ENCODE measurements at places on chromosomes 4 and X.
A peak's percentile ranks its signal among the peaks of the same experiment; 100 is the strongest.

DNA sequence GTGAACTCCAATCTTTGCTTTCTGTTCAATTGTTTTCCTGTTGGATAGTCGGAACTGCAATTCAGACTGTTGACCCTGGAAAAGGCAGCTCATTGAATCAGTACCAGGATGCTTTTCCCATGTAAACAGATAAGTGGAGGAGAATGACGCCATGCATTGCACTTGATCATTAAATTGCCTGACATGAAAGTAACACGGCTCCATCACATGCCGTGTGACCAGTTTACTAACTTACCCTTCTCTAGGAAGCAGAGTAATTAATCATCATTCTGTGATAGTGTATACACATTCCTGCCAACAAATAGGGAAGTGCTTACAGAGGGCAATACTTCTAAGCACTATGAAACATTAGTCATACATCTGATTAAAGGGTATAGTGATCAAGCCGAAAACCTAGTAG is 101.4 kb downstream of the PPARGC1A start:
- peak; percentile 51 for DNase-seq

- no peak for DNase-seq
These were observed 95.6 kb downstream of the MID1IP1 start for GRCh38 chrX:38896724-38897298.

- peak; percentile 56 for DNase-seq
These were observed 2.1 kb downstream of the GAB3 start for GRCh38 chrX:154748712-154749339.

- DNase-seq: peak; percentile 89
These were observed 9.8 kb upstream of the ANXA5 start for GRCh38 chr4:121706595-121707021.

DNA sequence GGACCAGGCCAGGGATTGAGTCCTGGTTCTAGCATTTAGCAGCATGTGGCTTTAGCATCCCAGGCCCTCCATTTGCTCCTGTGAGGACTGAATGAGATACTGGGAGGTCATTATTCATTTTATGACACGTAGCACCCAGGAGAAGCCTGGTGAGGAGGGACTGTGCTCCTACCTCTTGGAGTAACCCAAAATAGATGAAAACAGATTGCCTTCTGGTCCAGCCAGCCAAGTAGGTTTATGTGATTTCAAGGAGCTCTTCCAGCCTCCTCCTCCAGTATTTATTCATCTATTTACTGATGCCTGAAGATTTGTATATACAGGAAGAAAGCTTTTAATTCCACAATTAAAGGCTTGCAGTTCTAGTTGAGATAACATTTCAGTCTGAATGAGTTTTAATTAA is 109.3 kb downstream of the GATB start:
- no peak for DNase-seq

DNA sequence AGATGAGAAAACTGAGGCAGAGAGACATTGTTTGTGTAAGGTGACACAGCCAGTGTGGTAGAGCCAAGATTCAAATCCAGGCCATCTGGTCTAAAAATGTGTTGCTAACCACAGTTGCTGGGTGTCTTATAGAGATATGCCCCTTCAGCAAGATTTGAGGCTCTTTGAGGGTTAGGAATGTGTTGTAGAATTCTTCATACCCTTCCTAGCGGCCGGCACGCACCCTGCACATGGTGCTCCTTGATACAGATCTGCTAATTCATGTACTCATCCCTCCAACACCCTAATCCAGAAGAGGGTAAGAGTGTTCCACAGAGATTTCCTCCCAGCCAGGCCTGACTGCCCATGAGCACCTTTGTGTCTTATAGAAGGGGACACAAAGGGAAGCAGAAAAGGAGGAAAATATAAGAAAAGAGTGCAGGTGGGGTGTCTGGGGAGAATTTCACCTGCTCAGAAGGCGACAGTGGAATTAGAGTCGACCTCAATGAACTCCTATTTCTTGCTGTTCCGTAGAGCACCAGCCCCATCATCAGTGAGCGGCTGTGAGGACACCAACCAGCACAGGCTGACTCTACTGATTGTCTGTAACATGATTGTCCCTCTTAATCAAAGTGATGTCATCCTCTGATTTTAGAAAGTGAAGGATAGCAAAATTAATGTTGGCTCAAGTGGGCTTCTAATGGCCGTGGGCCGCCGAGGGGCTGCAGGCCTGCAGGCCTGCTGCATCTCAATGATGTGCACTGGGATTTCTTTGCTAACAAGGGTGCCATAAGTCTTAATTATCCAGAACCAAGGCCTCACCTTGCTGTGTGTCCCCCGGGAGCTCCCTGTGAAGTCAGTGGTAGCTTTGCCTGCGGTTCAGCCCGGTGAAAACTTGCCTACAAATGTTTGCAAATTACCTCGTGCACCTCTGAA is 24.2 kb upstream of the SMIM20 start:
- DNase-seq: no peak

- DNase-seq: peak; percentile 4
These were observed 34.6 kb downstream of the PRPS2 start for GRCh38 chrX:12825801-12826200.

- DNase-seq: no peak
These were observed 876 bp downstream of the MPP1 start for GRCh38 chrX:154804261-154804956.

DNA sequence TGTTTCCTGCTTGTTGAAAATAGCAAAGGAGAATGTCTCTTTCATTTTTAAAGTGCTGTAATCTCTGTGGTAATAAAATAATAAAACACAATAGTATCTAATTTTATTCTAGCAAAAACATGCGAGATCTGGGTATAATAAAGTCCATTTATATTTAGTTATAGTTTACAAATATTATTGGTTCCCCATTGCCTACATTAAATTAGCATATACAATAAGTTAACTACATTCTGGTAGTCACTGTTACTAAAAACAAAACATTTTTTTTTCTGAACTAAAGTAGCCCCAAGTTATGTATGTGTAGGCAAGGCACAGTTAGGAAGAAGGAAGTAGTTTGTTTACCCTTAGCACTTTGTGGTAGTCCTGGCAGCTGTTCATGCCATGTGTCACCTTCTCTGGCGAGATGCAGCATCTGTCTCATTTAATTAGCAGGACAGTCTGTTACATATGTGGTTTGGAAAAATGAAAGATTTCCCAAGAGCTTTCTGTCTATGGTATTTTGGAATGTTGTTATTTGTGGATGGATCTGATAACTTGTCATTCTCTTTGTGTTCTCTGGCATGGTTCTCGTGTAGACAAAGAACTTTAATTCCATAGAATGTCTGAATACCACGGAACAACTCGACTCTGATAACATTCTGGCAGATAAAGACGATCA is 231.3 kb upstream of the PITX2 start:
- peak; percentile 25 for DNase-seq

- DNase-seq: no peak
These were observed 233.9 kb upstream of the GLRA2 start for GRCh38 chrX:14295426-14295825.

GRCh38 chr4:11312389-11312788 is 116.3 kb downstream of the HS3ST1 start:
- no peak for DNase-seq

GRCh38 chr4:52376132-52376704 is 282.9 kb downstream of the USP46 start:
- DNase-seq: peak; percentile 23

GRCh38 chrX:32483534-32484136 is 727.7 kb downstream of the DMD start:
- DNase-seq: peak; percentile 39

DNA sequence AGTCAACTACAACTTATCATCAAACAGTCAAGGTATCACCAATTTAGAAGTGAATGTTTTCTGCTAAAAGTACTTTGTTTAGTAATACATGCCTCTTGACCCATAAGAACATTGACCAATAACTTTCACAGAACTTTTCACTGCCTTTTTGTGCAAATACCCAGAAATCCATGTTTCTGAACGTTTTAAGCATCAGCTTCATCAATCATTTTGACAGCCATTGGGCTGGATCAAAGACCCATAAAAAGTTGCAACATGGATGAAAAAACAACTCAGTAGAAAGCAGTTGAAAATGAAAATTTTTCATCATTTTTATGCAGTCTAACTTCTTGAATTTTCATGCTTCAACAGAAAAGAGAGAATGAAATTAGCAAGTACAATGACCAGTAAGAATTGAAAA is 466.7 kb downstream of the TRAM1L1 start:
- DNase-seq: no peak

DNA sequence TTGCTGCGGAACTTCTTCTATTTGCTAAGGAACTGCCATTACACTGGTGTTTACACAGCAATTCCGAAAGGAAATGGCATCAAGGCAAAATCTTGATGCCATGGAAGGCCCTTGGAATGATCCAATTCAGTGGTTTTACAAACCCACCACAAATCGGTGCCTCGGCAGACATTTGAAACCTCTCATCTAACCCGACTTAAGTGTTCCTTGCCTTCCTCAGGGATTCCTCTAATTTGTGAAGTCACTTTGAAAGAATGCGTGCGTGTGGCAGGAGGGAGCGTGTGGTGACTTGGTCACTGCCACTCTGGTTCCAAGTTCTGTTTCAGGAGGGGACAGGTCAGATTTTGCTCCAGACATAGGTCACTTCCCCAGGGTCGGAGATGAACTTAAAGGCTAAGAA is 4.8 kb downstream of the NOP14 start:
- DNase-seq: no peak

DNA sequence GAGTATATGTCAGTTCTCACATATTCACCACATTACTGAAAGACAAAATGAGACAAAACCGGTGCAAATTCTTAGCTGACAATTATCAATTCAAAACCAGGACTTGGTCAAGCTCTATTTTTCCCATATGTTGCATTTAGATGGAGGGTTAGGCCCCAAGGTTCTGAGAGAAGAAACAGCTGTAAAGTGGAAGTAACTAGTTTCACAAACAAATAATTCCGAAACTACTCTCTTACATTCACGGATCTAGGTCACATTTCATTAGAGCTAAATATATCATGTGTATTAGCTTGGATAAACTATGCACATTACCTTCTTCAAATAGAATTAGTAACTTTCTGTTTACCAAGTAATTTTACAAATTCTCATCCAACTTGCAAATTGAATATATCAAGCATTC is 3.7 kb upstream of the GABRA2 start:
- no peak for DNase-seq

- peak; percentile 36 for DNase-seq
These were observed 151.3 kb upstream of the TTC29 start for GRCh38 chr4:147096667-147097604.

DNA sequence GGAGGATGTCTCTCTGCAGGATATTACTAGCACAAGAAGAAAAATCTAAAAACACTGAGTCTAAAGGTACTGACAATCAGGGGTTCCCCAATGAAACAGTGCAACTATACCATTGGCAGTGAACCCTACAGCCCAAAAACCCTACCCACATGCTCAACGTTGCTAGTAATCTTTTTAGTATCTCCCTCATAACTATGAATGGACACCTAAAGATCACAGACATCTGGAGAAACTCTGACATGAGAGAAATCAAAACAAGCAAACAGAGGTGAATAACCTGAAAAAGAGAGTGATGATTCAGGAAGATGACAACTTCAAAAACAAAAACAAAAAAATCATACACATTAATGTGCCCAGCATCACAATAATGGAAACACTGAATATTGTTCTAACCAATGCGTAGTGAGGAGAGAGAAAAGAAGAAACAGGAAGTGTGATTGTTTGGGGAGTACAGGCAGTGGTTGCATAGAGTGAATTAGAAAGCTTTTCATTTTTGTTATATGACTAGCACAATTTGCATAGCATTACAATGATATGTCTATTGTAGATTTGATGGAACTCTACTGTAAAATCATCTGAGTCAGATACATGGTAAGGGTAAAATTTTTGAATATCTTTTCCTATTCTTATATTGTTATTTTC is 78.9 kb upstream of the FMR1 start:
- DNase-seq: no peak

- DNase-seq: no peak
These were observed 536 bp upstream of the CTSO start for GRCh38 chr4:155954118-155954685.

GRCh38 chr4:182678590-182678989 is 238.6 kb downstream of the DCTD start:
- DNase-seq: no peak

GRCh38 chrX:48936429-48937053 is 17.7 kb upstream of the PIM2 start:
- DNase-seq: no peak

GRCh38 chrX:107747596-107748161 is 27.9 kb downstream of the TSC22D3 start:
- DNase-seq: peak; percentile 81

DNA sequence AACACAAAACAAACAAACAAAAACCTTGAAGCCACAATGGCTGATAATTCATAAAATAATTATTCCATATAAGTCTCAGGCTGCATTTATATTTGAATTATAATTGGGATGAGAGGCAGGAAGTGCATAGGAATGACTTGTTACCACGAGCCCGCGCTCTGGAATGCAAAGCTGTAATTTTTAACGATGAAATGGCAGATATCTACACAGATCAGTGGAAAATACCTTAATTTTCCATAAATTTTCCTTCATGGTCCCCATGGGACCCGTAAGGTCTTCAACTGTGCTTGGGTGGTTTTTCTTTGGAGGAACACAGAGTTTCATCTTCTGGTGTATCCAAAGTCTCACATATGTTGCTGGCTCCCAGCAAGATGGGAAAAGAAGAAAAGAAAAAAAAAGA is 226.8 kb downstream of the SHOX start:
- DNase-seq: no peak

DNA sequence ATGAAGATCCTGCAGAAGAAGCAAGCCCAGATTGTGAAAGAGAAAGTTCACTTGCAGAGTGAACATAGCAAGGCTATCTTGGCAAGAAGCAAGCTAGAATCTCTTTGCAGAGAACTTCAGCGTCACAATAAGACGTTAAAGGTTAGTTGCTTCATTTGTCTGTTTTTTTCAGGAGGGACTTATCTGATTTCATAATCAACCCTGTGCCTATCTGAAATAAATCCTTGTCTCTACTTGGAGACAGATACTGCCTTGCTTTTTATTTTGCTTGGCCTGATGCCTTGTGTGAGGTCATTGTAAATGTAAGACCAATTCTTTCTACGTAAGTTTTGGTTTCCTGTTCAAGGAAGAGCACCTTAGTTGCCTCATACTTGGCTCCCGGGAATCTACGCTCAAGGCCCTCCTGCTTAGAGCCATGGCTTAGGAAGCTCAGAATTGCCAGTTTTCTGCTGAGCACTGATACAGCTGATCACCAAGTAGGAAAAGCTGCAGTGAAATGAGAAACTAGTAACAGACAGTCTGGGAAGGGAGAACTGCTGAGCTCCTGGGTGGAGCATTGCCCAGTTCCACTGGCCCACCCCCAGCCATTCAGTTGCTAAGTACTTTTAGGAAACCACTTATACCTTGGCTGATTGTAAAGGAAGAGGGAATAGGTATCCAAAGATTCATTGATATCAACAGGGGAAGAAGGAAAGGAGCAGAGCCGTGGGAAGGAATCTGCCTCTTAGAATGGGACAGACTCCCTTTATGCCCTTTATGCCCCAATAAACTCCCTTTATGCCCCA is 41.8 kb downstream of the RBBP7 start:
- no peak for DNase-seq

GRCh38 chr4:183987987-183988392 is 82.9 kb downstream of the STOX2 start:
- DNase-seq: peak; percentile 89

DNA sequence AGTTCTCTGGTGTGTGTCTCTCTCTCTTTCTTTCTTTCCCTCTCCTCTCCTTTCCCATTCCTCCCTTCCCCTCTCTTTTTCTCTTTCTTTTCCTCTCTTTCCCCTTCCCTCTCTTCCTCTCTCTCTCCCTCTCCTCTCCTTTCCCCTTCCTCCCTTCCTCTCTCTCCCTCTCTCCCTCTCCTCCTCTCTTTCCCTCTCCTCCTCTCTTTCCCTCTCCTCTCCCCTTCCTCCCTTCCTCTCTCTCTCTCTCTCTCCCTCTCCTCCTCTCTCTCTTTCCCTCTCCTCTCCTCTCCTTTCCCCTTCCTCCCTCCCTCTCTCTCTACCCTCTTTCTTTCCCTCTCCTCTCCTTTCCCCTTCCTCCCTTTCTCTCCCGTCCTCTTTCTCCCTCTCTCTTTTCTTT is 12.4 kb upstream of the EOLA1 start:
- DNase-seq: no peak

Data from SW480 (cell line).